ENCODE measurements at places on chromosomes 6 and 20. TPM values are rescaled to one million over a fixed set of nuclear protein-coding genes. Genes with fewer than 3 reads are reported as not detected.
A peak's percentile ranks its signal among the peaks of the same experiment; 100 is the strongest.

Gene DDO
- not detected for polyA plus RNA-seq

Gene LRRC73
- polyA plus RNA-seq = 1.0 TPM

Gene PPP1R16B
- polyA plus RNA-seq = 0.34 TPM

Gene GGT7
- 20.4 TPM for polyA plus RNA-seq

Gene HIVEP2
- 8.3 TPM for polyA plus RNA-seq

Gene FAM209A
- polyA plus RNA-seq = not detected

Gene CST7
- polyA plus RNA-seq = not detected

Gene PSORS1C2
- polyA plus RNA-seq = 0.16 TPM

- no peak overlapping the region for H3K27ac ChIP-seq
- no peaks in the 10 kb centered on the region for H3K36me3 ChIP-seq
- no peak for DNase-seq
Measured at GRCh38 chr20:21496452-21496851, 17.4 kb downstream of the NKX2-2 start.

DNA sequence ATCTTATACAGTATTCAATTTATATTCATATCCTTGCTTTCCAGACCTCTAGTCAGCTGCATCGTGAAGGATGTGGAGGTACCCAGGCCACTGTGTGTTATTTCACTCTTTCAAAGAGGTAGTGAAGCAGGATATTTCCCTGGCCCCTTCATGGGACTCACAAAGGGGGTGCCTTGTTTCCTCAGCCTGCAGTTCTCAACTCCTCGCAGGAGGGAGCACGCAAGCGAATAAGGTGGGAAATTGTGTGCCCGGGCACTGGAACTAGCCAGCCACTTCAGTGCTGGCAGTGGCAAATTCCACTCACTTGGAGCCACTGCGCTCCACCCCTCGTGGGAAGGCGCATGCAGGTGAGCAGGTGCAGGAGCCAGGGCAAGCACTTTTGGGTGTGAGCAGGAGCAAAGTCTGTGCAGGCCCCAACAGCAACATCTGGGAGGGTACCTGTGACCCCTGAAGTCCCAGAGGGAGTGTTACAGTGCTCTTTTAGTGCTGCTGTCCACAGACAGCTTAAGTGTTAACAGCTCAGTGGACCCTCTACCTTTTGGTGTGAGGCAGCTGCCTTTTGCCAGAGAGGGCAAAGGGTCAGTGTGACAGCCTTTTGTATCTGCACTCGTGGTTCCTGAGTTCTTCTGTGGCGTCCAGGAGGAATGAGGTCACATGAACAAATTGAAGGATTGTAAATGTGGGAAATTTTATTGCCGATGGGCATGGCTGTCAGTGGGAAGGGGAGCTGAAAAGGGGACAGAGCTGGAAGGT, 49.4 kb upstream of the FAM135A start:
- no peak overlapping the region for H3K27ac ChIP-seq
- no peak for DNase-seq
- H3K4me1 ChIP-seq = no peaks in the 10 kb centered on the region
- H3K36me3 ChIP-seq = no peaks in the 10 kb centered on the region

GRCh38 chr20:17935761-17936160, 32.8 kb downstream of the SNX5 start:
- no peak overlapping the region for H3K4me3 ChIP-seq
- H3K27me3 ChIP-seq = no peaks in the 10 kb centered on the region
- H3K27ac ChIP-seq = no peak overlapping the region
- H3K36me3 ChIP-seq = no peaks in the 10 kb centered on the region
- no peak for DNase-seq

- H3K27ac ChIP-seq = no peak overlapping the region
- H3K27me3 ChIP-seq = no peaks in the 10 kb centered on the region
- no peaks in the 10 kb centered on the region for H3K36me3 ChIP-seq
Measured at GRCh38 chr20:13449868-13450434, 188.8 kb downstream of the TASP1 start.

GRCh38 chr6:68778356-68779020, 143.4 kb downstream of the ADGRB3 start:
- H3K4me3 ChIP-seq = no peak overlapping the region
- no peaks in the 10 kb centered on the region for H3K36me3 ChIP-seq
- no peaks in the 10 kb centered on the region for H3K4me1 ChIP-seq
- DNase-seq = peak; percentile 43
- H3K27me3 ChIP-seq = no peaks in the 10 kb centered on the region

- H3K27ac ChIP-seq = no peak overlapping the region
- DNase-seq = no peak
- H3K4me3 ChIP-seq = no peak overlapping the region
- H3K4me1 ChIP-seq = peaks cover 4% of the 10 kb centered on the region
Measured at GRCh38 chr20:47795214-47795907, 10.1 kb upstream of the SULF2 start.

GRCh38 chr6:109239651-109240321, 142.5 kb downstream of the CD164 start:
- peak overlapping the region; percentile 64 for H3K27ac ChIP-seq
- H3K4me3 ChIP-seq = no peak overlapping the region
- DNase-seq = peak; percentile 80
- H3K36me3 ChIP-seq = no peaks in the 10 kb centered on the region
- H3K4me1 ChIP-seq = peaks cover 68% of the 10 kb centered on the region

DNA sequence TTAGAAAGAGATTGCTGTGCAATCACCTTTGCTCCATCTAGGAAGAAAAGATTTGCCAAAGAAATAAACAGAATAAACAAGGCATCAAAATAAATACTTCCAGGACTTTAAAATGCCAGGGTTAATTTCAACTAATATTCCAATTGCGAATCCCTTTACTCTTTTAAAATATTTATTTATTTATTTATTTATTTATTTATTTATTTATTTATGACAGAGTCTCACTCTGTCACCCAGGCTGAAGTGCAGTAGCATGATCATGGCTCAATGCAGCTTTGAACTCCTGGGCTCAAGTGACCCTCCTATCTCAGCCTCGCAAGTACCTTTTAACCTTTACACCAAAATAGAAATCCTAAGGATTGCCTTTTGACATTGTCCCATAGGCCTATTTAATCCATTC, 191.1 kb downstream of the EDN1 start:
- H3K27me3 ChIP-seq = no peaks in the 10 kb centered on the region
- no peaks in the 10 kb centered on the region for H3K36me3 ChIP-seq
- no peak overlapping the region for H3K4me3 ChIP-seq

DNA sequence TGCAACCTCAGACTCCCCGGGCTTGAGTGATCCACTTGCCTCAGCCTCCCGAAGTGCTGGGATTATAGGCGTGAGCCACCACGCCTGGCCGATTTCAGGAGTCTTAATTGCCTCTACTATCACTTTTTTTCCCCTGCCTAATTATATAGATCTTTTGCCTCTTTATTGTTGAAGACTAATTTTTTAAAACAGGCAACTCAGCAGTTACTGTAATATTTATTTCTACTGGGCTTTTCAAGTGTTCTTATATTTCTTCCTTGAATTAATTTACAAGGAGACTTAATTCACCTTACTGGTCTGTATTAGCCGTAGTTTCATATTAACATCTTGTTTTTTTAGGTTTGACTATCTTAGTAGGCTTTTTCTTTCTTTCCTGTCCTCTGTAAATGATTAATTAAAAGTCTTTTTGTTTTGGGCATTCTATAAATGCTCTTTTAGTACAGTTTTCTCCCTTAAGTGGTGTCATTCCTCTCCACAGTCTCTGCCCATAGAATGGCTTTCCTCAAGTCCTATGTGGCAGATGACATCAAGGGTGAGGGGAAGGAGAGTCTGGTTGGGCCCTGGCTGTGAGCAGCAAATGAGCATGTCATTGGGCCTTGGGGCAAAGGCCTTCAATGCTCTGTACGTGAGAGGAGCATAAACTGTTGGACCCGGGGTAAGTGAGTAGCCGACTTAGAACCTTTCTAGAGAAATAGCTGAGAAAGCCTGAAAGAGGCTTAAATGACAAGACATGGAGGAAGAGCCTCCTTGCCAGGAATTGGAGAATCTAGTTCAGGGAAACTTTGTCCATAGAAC, 36.0 kb downstream of the ANKS1A start:
- DNase-seq = no peak
- H3K27me3 ChIP-seq = no peaks in the 10 kb centered on the region
- no peaks in the 10 kb centered on the region for H3K36me3 ChIP-seq
- H3K4me3 ChIP-seq = no peak overlapping the region
- no peak overlapping the region for H3K27ac ChIP-seq

DNA sequence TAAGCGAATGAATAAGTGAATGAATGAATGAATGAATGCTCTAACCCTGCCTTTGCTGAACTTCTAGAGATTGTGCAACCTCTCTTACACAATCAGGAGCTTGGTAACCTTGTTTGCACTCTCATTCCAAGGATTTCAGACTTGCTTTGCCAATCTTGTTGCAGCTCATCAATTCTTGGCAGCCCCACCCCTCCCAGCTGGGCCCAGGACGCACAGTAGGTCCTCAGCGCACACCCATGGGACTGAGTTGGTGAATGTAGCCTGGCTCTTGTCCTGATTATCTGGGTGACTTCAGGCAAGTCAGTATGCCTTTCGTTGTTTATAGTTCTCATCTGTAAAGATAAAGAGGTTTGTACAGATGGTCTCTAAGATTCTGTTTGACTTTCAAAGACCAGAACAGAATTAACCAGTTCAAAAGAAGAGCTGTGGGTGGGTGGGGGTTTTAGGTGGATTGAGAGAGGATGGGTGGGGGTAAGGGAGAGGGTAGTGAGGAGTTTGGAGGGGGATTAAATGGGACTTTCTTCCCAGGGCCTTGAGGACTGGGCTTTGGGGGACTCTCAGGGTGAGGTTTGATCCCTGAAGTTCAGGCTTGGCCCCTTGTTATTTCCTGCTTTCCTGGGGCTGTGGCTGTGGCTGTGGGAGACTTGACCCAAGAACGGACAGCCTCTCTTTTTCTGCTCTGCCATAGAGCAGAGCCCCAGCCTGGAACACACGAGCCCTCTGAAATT, 33.2 kb downstream of the VEGFA start:
- peaks cover 5% of the 10 kb centered on the region for H3K4me1 ChIP-seq
- H3K27me3 ChIP-seq = no peaks in the 10 kb centered on the region
- no peak overlapping the region for H3K27ac ChIP-seq
- H3K36me3 ChIP-seq = no peaks in the 10 kb centered on the region

DNA sequence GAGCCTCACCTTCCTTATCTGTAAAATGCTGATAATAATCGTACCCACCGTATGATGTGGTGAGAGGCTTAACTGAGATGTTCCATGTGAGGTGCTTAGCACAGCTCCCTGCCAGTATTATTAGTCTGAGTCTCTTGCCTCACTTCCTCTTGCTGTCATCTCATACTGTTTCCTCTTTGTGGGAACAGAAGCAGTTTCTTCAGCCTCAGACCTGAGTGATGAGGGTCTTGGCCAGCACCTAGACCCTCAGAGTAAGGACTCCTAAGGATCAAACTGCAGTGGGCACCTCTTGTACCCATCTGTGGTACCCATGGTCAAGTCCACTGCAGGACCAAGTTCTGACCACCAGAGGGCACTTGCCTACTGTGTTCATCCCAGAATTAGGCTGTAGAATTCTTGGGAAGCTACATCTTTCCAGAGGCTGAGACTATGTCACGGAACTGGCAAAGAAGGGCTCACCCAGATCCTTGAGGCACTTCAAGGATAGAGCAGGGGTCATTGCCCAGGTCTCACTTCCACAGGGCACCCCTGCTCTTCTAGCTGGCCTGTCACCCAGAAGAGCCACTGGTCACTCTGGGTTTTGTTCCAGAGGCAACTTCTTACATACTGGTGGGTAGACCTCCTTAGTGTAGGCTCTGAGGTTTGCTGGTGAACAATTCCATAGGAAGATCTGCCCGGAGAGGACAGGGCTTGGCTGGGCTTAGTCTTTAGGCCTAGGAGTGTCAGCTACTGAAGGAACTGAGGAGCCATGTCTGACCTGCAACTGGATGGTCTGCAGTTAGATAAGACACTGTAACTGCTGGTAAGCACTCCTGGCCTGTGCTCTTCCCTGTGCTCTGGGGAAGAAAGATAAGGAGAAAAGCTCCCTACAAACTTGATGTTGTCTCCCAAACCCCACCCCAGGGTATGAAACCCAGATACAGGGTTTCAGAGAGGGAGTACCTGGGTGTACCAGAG, 20.6 kb upstream of the SGK2 start:
- peak; percentile 72 for DNase-seq
- no peak overlapping the region for H3K4me3 ChIP-seq
- H3K27me3 ChIP-seq = no peaks in the 10 kb centered on the region
- H3K27ac ChIP-seq = no peak overlapping the region
- H3K36me3 ChIP-seq = no peaks in the 10 kb centered on the region
- peaks cover 9% of the 10 kb centered on the region for H3K4me1 ChIP-seq

GRCh38 chr20:63100926-63101699, 94.3 kb upstream of the BHLHE23 start:
- no peak for DNase-seq
- peaks cover 4% of the 10 kb centered on the region for H3K27me3 ChIP-seq
- no peaks in the 10 kb centered on the region for H3K4me1 ChIP-seq
- no peak overlapping the region for H3K27ac ChIP-seq
- no peaks in the 10 kb centered on the region for H3K36me3 ChIP-seq
- no peak overlapping the region for H3K4me3 ChIP-seq

DNA sequence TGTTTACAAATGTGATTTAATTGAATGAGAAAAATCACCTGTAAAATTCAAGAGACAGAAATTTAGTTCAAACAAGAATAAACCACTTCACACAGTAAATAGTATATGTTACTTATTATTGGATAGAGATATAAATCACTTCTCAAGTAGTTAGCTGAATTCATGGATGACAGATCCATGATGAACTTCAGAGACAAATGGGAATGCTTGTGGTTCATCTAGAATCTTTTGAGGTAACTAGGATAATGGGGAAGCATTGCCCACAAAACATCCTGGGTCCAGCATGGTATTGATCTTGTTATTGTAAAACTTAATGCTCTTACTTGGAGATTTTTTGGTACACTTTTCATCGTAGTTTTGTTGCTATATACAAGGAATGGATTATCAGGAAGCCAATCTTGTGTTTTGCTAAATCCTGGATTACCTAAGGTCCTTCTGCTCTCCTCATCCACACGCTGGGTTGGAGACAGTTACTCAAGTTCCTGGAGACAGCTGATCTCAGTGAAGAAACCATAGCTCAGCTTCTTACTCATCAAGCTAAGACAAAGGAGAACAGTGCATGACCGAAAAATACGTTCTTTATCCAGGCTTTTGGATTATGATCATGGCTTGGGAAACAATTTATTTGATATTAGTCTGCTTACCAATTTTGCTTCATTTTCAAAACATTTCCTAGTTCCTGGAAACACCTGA, 142.5 kb upstream of the PREP start:
- DNase-seq = peak; percentile 83
- peaks cover 16% of the 10 kb centered on the region for H3K4me1 ChIP-seq
- H3K4me3 ChIP-seq = no peak overlapping the region
- H3K36me3 ChIP-seq = no peaks in the 10 kb centered on the region
- peak overlapping the region; percentile 83 for H3K27ac ChIP-seq

GRCh38 chr6:91434576-91434975, 847.7 kb upstream of the MAP3K7 start:
- H3K27me3 ChIP-seq = no peaks in the 10 kb centered on the region
- H3K4me3 ChIP-seq = no peak overlapping the region
- DNase-seq = no peak
- H3K4me1 ChIP-seq = no peaks in the 10 kb centered on the region

- no peaks in the 10 kb centered on the region for H3K4me1 ChIP-seq
- no peaks in the 10 kb centered on the region for H3K36me3 ChIP-seq
- no peak for DNase-seq
- no peak overlapping the region for H3K4me3 ChIP-seq
Measured at GRCh38 chr6:30964075-30964474, 19.4 kb upstream of the MUC21 start.

GRCh38 chr6:112251171-112251875, 3.0 kb downstream of the LAMA4 start:
- no peaks in the 10 kb centered on the region for H3K27me3 ChIP-seq
- peak; percentile 83 for DNase-seq
- H3K36me3 ChIP-seq = peaks cover 40% of the 10 kb centered on the region

Data from GM23248 (cell line).